ENCODE measurements at places on chromosomes 11 and 22. TPM values are rescaled to one million over a fixed set of nuclear protein-coding genes. Genes with fewer than 3 reads are reported as not detected.

DNA sequence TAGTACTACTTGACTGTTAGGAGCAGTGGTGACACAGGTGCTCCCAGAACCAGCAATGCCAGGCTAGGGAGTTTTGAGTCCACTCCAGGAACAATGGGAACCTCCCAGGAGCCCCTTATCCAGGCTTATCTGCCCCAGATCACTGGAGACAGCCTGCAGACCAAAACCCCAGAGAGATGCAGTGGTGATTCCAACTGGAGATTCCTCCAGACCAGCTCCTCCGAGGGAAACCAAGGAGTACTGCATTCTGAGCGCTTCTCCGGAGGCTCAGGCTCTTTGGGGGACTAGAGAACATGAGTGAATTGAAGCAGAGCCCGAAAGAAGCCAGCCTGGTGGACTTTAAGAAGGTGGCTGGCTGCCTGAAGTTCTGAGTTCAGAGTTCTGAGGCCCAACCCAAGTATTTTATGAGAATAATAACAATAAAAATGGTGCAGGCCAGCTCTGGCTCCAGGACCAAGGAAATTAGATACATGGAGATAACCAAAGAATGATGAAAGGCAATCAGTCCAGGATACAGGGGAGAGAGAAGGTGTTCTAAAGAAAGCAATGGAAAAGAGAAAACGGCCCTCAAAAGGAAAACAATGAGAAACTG is 1.3 kb upstream of the TMEM25 start:
- DNase-seq: no peak

DNA sequence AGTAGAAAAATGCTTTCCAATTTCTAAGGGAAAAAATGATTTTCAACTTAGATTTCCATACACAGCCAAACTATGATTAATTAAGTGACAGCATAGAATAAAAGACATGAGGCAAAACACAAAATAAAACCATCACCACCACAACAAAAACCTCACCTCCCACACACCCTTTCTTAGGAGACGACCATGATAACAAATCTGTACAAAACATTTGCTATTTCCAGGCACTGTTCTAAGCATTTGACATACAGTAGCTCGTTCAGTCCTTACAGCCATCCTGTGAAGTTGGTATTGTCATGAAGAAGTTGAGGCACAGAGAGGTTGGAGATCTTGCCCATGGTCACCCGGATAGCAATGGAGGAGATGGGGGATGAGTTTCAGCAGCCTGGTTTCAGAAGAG is 8.7 kb downstream of the SPI1 start:
- DNase-seq: no peak

DNA sequence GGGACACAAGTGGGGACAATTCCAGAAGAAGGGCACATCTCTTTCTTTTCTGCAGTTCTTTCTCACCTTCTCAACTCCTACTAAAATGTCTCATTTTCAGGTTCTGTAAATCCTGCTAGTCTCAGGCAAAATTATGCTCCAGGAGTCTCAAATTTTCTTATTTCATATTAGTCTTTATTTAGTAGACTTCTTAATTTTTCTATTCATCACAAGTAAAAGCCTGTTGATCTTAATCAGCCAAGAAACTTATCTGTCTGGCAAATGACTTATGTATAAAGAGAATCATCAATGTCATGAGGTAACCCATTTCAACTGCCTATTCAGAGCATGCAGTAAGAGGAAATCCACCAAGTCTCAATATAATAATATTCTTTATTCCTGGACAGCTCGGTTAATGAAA is at the start of gene MS4A2:
TSS of gene MS4A2 (plus strand) at position 301 of the 400 bp plus-strand sequence. CDS start 102 bp downstream, outside the sequence.
- no peak for DNase-seq

GRCh38 chr11:61452825-61453224 is 22.9 kb downstream of the SDHAF2 start:
- DNase-seq: no peak

DNA sequence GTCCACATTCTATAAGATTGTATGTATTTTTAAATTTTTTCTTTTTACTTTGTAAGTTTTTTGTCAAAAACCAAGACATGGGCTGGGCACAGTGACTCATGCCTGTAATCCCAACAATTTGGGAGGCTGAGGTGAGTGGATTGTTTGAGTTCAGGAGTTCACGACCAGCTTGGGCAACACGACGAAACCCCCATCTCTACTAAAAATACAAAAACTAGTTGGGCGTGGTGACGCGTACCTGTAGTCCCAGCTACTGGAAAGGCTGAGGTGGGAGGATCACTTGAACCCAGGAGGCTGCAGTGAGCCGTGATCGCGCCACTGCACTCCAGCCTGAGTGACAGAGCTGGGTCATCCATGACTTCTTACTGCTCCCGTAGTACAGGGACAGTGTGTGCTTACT is 84.8 kb upstream of the PRDM11 start:
- DNase-seq: no peak

Gene HTR3B
- total RNA-seq: not detected

Gene SAA1
- not detected for total RNA-seq

- DNase-seq: no peak
These were observed 21.9 kb downstream of the IGSF9B start for GRCh38 chr11:133934599-133935550.

DNA sequence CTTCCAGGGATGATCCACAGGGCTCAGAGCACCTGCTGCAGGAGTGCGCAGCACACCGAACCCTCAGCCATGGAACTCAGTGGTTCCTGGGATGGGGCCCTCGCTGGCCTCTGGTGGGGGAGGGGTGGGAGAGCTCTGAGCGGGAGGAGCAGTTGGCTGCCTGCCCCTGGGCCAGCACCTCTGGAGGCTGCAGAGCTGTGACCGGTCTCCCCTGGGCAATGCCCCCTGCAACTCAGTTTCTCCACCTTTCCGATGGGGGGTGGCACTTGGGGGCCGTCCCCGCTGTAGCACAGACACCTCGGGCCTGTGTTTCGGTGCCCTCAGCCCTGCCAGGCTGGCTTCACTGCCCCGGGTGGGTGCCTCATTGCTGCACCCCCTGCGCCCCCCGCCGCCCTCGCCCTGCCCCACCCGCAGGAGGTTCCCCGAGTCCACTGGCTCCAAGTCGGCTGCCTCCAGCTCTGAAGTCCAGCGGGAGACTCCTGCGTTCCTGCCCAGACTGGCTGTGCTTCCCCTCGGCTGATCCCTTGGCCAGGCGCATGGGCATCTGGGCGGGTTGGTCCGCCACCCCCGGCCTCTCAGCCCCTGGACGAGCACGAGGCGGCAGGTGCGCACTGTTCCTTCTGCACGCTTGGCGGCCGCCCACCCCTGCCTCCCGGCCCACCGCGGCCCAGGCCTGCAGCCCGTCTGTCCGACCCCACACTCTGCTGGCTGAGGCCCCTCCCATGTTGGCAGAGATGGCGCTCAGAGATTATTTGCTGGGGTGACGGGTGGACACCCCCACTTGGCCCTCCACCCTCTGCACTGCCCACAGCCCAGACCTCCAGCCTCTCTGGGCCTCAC is 1.8 kb downstream of the MUC6 start:
- no peak for DNase-seq

- DNase-seq: no peak
These were observed 27.8 kb downstream of the LRP5 start for GRCh38 chr11:68340003-68340767.

Gene TTC36
- total RNA-seq: 0.86 TPM
